ENCODE measurements at places on chromosomes 5 and 9.

DNA sequence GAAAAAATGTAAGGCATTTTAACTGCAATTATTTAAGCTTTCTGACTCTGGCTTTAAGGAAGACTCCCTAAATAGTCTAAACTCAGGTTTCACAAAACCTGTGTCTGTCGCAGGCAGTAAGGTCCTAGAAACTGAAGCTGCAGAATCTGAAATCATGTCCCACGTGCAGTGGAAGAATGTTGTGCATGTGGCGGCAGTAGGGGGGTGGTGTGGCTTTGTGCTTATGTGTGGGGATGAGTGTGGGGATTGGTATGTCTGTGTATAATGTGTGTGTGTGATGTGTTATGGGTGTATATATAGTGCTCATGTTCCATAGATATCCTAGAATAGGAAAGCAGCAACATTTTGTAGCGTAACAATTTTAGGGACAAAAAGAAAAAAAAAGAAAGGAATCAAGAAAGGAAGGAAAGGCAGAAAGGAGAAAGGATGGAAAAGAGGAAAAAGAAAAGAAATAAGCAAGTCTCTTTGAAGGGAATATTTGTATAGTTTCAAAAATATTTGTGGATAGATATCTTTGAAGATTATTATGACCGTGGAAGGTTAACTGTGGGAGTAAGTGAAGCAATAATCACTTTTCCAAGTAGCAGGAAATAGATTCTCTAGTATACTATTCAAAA is 6.6 kb downstream of the ANKDD1B start:
- peak; percentile 92 for DNase-seq

GRCh38 chr5:27091858-27092257 is 53.5 kb upstream of the CDH9 start:
- no peak for DNase-seq

- no peak for DNase-seq
These were observed 27.1 kb upstream of the LPAR1 start for GRCh38 chr9:111065414-111065813.

- peak; percentile 64 for DNase-seq
These were observed 122.5 kb downstream of the SLC1A3 start for GRCh38 chr5:36728697-36729543.

- DNase-seq: no peak
These were observed 22.6 kb downstream of the SLC6A18 start for GRCh38 chr5:1247811-1248210.

DNA sequence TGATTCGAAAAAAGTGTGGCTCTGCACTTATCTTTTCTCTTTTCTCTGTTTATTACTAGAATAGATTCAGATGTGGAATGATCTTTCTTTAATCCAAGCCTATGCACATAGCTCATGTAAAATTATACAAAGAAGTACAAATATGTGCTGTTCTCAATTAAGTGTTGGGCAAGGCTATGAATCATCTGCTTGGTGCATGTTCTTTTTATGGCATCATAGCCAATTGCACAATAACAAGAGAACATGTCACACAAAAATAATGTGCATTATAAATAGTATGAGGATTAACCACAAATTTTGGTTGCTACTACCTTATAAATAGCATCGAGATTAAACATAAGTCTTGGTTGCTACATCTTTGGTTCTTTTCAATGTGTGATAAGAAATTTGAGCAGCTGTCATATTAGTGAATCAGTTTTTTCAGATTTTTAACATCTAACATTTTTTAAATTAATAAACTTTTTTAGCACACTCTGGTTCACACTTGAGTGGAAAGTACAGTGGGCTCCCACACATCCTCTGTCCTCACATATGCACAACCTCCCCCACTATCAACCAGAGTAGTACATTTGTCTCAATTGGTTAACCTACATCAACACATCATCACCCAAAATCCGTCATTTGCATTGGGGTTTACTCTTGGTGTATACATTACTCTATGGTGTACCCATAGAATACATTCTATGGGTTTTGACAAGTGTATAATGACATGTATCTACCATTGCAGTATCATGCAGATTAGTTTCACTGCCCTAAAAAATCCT is 6.8 kb upstream of the RECK start:
- peak; percentile 97 for DNase-seq

DNA sequence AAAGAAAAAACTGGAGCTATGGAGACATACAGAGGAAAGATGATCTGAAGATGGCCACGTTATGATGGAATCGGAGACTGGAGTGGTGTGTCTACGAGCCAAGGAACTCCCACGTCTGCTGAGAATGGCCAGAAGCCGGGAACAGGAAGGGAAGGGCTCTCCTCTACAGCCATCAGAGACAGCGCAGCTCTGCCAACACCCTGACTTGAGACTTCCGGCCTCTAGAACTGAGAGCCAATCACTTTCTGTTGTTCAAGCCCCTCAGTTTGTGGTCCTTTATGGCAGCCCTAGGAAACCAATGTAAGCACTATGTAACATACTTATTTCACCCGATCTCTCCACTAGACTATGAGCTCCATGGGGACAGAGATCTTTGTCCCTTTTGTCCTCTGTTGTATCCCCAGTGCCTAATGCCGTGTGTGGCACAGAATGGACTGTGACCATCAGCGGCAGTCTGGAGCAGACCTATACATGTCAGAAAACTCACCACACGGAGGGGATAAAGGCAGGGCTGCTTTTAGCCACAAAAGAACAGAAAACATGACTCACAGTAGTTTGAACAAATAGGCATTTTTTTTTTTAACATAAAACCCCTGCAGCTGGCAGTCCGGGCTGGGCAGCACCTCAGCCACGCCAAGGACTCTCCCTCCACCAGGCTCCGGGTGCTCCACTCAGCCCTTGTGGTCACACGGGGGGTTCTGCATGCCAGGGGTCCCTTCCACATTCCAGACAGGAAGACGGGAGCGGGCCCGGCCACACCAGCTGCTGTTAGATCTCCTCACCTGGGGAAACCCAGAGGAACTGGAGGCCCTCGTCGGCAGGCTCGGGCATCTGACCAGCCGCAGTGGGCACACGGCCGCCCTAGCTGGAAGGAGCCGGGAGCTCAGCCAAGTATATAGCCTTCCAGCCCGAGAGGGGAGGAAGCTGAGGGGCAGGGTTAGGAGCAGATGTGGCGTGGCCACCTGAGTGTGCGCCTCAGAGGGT is 16.1 kb upstream of the MXD3 start:
- no peak for DNase-seq

- no peak for DNase-seq
These were observed 49.4 kb downstream of the MCTP1 start for GRCh38 chr5:95235439-95235982.

- no peak for DNase-seq
These were observed 589.2 kb downstream of the SEMA5A start for GRCh38 chr5:8956659-8957058.

DNA sequence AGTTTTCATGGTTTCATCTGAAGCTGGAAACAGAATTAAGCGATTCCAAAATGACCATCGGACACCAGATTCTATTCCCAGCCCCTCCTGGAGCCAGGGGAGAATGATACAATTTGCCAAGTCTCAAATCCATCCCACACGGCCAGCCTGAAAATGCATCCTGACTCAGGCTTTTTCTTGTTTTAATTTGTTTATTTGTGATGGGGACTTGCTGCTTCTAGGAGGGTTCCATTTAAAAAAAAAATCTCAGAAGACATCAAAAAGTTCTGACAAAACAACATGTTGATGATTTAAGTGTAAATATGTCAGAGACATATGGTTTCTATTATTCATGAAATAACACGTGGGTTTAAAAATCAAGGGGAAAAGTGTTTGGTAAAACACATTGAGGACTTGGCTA is 173.2 kb downstream of the GAS1 start:
- no peak for DNase-seq

GRCh38 chr5:6383376-6383775 is 5.0 kb upstream of the MED10 start:
- no peak for DNase-seq

GRCh38 chr5:175616083-175616482 is 41.8 kb upstream of the HRH2 start:
- DNase-seq: no peak

DNA sequence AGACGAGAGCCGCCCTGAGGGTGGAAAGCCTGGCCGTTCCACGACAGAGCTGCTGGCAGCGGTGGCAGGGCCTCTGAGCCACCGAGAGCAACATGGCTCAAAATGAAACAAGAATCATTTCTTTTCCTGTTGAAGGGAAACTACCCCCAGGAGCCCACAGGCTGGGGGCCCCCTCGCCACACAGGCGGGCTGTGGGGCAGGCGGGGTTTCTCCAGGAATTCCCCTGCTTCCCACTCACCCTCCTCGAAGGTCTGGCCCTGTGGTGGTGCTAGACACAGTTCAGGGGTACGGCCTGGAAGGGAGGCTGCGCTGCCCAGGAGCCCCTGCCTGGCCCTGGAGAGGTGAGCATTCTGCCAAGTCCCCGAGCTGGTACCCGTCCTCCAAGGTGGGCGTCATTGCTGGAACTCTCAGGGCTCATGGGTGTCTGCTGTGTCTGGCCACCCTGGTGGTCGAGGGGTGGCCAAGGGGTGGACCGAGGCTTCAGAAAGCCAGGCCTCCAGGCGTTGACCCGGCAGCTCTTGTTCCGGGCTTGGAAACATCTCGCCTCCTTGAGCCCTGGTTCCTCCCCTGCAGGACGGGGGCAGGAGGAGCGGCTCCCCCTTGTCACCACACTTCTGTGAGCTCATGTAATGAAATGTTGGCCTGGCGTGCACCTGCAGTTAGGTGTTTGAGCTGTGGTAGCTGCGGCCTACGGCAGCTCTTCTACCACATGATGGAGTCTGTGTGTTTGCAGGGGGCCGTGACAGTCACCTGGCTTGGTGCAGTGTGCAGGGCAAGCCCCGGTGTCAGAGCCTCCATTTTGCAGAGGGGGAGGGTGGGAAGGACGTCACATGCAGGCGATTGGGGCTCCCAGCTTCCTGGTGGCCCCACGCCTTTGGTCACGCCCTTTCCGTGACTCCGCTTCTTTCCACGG is 65.3 kb downstream of the RXRA start:
- no peak for DNase-seq

DNA sequence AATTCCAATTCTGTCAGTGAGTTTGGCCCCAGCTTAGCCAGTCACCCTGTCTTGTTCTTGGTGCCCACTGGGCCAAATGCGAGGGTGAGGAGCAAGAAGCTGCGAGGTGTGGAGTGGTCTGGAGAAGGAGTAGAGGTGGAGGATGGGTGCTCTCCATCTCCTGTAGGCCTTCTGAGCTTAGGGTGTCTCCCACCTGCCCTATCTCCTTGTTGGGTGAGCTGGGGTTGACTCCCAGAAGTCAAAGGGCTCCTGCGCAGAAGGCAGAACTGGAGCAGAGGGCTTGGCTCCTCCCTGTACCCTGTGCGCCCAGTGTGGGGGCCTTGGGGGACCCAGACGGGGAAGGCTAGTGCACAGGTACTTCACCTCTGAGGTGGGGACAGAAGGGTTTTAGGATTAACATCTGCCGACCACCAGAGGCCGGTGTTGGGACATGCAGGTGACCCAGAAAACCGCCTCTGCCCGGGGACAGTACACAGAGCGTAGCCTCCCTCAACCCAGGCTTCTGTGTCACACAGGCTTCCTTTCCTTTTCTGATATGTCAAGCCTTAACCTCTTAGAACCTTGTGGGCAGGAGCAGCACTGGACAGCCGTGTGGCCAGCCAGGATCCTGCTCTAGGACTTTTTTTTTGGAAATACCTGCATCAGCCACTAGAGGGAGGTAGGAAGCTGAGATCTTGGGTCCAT is 16.9 kb downstream of the IL5 start:
- peak; percentile 53 for DNase-seq

DNA sequence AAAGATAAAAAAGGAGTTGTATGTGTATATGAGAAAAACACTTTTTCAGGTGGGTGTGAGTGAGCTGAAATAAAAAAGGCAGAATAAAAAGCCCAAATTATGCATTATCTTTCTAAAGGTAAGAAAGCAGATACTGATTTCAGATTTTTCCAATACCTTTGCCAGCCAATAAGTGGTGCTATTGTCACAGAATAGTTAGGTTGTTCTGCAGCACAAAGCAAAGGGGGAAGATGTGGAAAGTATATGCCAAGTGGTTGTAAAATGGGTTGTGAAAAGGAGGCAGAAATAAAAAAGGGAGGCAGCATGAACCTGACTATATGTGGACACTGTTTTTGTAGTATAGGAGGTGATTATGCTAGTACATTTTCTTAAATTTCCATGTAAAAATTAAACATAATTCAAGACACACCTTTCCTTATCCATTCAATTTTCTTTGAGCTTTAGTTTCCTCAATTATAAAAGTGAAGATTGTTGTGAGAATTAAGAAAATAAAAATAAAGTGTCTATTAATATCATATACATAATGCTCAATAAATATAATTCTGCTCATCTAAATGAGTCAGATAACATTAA is 106.7 kb downstream of the SMIM15 start:
- peak; percentile 54 for DNase-seq

GRCh38 chr9:25716220-25716872 is 38.1 kb upstream of the TUSC1 start:
- DNase-seq: peak; percentile 71

DNA sequence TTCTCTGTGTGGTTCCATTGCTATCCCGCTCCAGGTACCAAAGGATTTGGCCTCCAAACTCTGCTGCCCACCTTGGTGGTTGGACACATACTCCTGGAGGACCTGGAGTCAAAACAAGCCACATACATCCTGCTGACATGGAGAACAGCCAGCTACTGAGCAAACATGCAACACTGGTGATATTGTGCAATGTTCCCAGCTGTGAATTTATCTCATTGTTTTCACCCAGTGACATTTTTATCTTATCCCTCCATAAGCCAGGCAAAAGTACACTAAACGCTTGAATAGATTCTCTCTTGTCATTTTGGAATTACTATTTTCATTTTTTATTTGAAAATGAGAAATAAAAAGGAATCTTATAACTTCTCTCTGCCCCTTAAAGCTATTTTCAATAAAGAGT is 11.1 kb upstream of the CTSL start:
- DNase-seq: peak; percentile 67

- peak; percentile 31 for DNase-seq
These were observed 125.1 kb downstream of the NPR3 start for GRCh38 chr5:32836176-32836575.

- peak; percentile 56 for DNase-seq
These were observed 128.3 kb downstream of the DOCK2 start for GRCh38 chr5:169765176-169765996.

DNA sequence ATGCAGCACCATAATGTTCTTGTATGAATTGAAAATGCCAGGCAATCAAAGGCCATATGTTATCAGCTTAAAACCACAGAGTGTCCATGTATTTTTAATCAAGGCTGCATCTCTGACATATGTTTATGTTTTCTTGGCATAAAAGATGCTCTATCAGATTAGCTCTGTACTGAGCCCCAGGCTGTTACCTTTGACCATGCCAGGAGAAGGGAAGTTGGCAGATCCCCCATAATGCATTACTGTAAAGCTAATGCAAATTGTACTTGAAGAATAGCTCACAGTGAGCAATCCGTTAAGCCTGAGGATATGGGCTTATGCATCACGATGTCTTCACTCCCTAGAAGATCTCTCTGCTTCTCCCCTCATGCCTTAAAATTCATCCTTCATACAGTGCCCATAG is 414.4 kb downstream of the BRINP1 start:
- no peak for DNase-seq

- no peak for DNase-seq
These were observed 41.9 kb downstream of the GLRX start for GRCh38 chr5:95780597-95780996.

DNA sequence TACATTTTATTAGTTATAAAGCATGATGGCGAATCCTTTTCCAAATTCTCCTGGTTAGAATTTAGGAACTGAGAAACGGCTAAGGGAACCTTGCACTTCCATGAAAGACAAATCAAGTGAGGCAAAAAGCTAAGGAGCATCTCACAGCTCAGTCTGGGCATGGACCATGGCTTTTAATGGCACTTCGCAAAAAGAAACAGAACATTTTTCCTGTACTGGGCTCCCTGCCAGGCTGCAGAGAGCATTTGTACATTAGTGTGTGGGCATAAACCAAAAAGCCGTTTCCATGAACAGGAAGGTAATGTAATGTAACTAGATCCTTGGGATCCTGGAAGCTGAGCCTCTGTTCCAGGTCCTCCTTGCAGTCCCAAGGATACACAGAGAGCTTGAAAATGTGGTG is 354.2 kb downstream of the MRPS30 start:
- no peak for DNase-seq
